ENCODE measurements at places on chromosomes 3 and 15.

GRCh38 chr3:58044691-58045483, 36.7 kb downstream of the FLNB start:
- peak; percentile 59 for DNase-seq

DNA sequence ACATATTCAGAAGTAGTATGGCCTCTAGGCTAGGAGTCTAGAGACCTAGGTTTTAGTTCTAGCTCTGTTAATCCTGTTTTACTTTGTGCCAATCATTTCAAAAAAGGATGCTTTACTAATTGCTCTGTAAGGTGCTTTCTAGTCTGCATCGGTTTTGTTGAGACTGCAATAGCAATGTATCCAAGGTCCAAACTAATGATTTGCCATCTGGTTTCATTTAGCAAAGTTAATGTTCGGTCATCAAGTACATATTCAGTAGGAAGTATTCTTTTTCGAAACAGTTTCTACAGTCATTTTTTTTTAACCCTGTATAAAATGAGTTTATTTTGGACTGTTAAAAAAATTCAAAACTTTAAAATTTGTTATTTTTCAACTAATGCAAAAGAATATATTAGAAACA, 2.0 kb upstream of the GALK2 start:
- no peak for DNase-seq

- DNase-seq = no peak
These were observed 18.6 kb upstream of the LZTFL1 start for GRCh38 chr3:45860481-45860880.

DNA sequence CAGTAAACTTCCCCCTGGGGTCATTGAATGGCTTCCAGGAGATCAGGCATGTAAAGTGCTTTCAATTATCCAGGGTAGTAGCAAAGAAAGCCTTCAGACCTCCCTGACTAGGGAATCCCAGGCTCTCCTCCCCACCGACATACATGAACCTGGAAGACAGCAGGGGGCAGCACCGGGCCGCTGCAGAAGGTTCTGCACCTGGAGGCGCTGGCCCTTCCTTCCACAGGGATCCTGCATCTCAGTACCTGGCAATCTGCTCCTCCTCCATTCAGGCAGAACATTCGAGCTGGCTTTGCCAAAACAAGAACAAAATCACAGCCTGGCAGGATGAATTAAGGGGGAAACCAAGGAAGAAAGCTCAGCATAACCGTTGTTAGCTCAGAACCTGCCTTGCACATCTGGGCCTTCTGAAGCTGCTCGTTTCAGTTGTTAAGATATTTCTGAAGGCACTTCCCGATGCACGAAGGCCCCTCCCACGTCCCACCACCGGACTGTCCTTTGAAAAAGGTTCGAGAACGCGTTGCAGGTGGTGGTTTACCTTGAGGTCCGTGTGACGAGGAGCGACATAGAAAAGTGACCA, 237.7 kb downstream of the SLCO3A1 start:
- no peak for DNase-seq

- no peak for DNase-seq
These were observed 7.9 kb downstream of the ZNF280D start for GRCh38 chr15:56725386-56725785.

- DNase-seq = peak; percentile 91
These were observed at the start of gene WDR5B for GRCh38 chr3:122415762-122416654. Gene WDR5B (minus strand): TSS chr3:122416062. CDS start chr3:122415528, 534 bp downstream.

GRCh38 chr15:78996894-78997275, 52.0 kb upstream of the CTSH start:
- no peak for DNase-seq

DNA sequence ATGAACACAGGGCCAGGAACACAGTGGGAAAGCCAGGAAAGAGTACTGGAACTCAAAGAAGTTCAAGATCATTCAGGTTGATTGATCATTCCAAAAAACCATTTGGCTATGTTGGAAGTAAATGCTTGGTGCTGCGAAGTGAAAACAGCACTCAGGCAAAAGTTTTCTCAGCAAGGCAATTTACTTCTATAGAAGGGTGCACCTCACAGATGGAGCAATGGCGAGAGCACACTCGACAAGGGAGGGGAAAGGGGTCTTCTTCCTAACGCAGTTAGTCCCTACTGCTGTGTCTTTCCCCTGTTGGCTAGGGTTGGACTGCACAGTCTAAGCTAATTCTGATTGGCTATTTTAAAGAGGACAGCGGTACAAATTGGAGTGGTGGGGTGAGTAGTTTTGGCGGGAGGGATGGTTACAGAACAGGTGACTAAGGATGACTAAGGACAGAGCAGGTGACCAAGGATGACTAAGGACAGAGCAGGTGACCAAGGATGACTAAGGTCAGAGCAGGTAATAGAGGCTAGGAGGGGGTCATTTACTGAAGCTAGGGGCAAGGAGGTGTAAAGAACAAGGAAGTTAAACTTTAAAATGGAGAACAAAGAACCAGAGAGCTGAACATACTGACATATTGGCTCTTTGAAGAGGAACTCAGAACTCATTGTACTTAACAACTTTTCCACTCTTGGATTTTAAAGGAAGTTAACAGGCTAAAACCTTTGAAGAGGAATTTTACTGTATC, 43.3 kb downstream of the HOMER2 start:
- DNase-seq = no peak

GRCh38 chr3:136396916-136397315, 146.8 kb downstream of the PCCB start:
- no peak for DNase-seq

GRCh38 chr3:126389112-126389793, 5.5 kb upstream of the CFAP100 start:
- peak; percentile 74 for DNase-seq

DNA sequence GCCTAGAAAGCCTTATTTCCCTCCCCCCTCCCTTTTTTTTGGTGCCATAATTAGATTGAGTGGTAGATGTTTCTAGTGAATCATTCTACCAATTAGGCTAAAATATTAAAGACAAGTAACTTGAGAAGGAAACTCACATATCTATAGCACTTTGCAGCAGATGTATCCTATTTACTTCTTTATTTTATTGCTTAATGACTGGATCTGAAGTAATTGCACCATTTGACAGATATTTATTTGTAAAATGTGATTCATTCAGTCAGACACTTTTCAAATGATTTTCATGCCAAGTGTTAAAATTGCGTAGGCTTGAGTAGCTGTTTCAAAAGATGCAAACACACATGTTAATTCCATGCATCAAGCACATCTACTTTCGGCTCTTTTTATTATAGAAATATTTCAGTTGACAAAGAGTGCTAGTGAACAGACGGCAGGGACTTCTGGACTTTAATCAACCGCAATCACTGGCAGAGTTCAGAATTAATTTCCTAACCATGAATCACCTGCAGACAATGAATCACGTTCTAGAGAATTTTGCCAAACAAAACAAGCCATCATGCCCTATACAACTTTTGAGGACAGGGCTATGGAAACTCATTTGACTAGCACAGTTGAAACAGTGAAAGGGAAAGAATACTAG, 636.8 kb downstream of the MECOM start:
- peak; percentile 62 for DNase-seq

DNA sequence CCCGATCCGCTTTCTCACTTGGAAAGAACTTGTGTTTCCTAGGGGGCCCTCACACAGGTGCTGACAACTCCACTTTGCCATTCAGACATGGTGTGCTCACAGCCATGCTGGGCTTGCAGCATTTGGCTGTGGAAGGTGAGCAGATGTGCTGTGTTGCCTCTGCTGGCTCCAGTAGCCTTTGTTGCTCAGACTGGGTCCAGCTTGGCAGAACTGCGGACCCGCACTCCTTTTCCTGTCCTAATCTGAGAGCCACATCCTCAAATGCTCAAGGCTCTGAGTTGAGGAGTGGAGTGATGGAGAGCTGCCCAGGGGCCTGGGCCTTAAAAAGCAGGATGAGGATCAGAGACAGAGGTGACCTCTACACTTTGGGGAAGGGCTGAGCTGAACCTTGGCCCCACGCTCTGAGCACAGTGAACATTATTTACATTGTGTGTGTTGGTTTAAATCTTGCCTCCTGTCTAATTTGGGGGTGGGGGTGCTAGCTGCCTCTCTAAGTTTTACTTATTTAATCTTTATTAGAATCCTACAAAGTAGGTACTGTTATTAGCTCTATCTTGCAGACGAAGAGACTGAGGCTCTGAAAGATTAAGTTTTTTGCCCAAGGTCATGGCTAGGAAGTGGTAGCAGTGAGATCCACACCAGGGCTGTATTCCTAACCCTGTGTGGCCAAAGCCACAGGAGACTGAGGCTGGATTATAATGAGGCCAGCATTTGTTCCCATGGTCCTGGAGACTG, 17.2 kb downstream of the ACOX2 start:
- no peak for DNase-seq

- DNase-seq = peak; percentile 73
These were observed 2.5 kb downstream of the XIRP1 start for GRCh38 chr3:39189959-39190269.

GRCh38 chr15:62644216-62644888, 398.2 kb upstream of the TPM1 start:
- DNase-seq = no peak

- no peak for DNase-seq
These were observed at the start of gene XCR1 for GRCh38 chr3:46027021-46027705. Gene XCR1 (minus strand): TSS chr3:46027483. CDS start chr3:46021947, 5,536 bp downstream.

- DNase-seq = no peak
These were observed 64.7 kb downstream of the ISL2 start for GRCh38 chr15:76401285-76401684.

DNA sequence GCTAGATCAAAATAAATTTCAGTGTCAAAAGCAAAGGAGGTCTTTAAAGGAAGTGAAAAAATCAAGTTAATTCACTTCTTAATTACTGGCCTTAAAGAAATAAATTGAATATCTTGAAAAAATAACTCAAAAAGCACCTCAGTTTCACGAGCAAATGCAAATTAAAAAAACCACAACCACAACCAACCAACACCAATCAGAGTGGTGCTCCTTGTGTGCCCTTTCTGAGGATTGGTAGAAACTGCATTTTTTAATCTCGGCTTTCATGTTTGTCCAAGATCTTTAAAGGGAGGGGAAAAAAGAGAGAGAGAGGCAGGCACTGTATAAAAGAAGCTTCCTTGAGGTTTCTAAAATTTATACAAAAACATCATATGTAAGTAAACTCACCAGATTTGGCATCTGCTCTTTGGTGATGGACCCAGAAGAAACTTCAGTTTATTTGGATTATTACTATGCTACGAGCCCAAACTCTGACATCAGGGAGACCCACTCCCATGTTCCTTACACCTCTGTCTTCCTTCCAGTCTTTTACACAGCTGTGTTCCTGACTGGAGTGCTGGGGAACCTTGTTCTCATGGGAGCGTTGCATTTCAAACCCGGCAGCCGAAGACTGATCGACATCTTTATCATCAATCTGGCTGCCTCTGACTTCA, at the start of gene GPR15:
Gene GPR15 (plus strand): TSS at position 357 of the 653 bp plus-strand sequence. CDS start 56 bp downstream, at position 413.
- DNase-seq = no peak

GRCh38 chr15:64341961-64342360, 14.0 kb downstream of the CSNK1G1 start:
- DNase-seq = no peak

DNA sequence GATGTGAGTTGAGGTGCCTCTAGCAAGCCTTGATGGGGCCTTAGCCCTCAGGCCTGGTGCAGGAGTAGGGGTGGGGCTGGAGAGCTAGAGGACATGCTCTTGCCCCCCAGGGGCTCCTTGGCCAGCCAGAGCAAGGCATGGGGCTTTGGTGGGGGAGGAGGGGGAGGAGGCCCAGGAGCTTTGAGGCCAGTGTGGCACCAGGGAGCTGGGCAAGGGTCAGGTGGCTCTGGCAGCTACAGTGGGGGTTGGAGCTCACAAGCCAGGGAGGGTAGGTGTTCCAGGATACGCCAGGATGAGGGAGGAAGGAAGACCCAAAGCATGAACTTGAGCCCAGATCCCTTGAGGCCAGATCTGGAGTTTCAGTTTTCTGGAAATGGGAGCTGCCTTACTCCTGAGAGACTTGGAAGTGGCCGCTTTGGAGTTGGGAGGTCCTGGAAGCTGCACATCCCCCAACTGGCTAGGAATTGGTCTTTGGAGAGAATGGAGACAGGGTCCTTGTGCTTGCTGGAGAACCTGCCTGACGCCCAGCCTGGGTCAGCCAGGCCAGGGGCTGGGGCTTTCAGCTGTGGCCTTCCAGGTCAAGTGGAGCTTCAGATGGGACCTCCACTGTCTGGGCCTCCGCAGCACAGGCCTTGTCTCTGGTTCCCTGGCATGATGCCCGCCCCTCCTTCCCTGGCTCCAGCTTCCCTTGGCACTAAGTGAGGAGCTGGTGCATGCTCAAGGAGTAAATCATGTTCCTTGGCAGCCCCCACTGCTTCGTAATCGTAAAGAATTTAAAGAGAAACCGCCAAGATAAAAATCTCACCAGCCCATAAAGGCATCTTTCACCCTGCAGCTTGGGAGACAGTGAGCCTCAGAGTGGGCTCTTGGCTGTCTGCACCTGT, 8.7 kb downstream of the SEMA3F start:
- no peak for DNase-seq

DNA sequence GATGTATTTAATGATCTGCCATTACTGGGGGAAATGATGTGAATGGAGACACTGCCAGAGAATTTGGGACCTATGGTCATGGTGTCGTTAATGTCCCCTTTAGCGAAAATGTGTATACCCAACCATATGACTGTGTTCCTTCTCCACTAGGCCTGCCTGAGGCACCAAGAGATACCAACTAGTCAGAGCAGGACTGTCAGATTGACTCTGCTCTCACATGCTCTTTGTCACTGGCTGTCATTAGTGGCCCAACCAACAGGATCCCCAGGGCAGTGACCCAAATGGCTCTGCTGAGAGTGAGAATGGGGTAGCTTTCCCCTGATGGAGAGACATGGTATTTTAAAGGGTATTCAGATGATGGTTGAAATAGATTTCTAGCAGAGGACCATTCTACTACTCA, 2.8 kb downstream of the TAGLN3 start:
- DNase-seq = no peak

- no peak for DNase-seq
These were observed 68.1 kb downstream of the CRYGS start for GRCh38 chr3:186476044-186476468.

- peak; percentile 36 for DNase-seq
These were observed 18.2 kb downstream of the DNAJB8 start for GRCh38 chr3:128448491-128448890.

GRCh38 chr3:108086653-108087052, 4.2 kb downstream of the CD47 start:
- no peak for DNase-seq

DNA sequence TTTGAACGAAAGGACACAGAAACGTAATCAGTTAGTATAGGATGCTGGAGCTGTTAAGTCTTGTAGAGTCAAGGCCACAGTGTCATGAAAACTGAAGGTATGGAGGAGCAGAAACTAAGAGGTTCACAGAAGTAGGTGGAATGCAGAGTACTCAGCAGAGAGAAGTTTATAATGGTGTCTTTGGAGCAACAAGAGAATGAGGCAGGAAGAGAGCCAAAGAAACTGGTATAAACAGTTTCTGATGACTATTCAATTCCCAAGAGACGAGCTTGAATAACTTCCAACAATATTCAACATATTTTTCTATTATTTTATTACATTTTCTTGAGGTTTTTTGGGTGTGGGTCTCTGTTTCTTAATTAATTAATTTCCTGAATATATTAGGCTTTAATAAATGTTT, 29.6 kb downstream of the GALK2 start:
- DNase-seq = no peak

DNA sequence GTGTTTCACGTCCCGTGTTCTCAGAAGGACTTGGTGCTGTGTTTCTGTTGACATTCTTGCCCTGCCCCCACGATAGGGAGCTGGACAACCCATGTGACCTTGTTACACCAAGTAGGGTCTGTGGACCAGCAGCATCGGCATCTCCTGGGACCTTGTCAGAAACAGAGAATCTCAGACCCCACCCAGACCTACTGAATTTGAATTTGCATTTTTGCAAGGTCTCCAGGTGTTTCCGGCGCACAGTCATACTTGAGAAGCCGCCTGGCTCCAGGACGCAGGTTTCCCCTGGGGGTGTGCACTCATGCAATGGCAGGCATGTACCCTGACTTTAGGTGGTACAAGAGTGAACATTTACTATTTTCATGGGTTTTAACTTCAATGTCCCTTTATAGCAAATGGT, 117.9 kb downstream of the TLE3 start:
- DNase-seq = no peak
